ENCODE measurements at places on chromosomes 4 and X.
A peak's percentile ranks its signal among the peaks of the same experiment; 100 is the strongest.

DNA sequence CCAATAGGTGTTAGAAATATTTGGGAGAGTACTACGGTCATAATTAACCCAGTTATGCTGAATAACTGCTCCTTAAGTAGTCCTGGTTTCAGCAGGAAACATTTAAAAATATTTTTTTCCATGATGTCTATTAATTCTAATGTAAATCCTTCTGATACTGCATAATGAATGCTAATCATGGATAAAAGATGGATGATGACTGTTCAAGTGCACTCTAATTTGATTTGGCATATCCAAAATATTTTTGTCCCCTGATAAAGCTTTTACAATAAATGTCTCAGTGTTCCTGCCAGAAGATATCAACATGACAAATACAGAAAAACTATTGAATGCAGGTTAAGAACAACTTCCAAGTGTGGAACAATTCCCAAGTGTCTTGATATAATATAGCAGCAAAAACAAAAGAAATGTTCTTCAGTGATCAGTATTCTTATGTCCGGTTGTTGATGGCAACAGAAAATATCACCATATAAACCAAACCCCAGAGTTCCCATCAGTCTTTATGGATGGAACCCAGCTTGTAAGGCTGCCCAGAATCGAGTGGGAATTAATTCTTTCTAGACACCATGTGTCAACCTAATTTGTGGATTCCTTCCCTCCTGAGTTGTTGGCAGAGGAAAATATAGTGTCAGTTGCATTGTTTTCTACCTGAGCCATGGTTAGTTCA is 205.4 kb upstream of the GK2 start:
- DNase-seq, result no peak

- no peak for DNase-seq
Measured at GRCh38 chrX:40734971-40735324, 394 bp downstream of the MED14 start.

- DNase-seq, result no peak
Measured at GRCh38 chrX:66015152-66015831, 24.6 kb downstream of the VSIG4 start.

GRCh38 chrX:41686788-41687187 is 2.0 kb upstream of the GPR34 start:
- DNase-seq, result no peak

- peak; percentile 72 for DNase-seq
Measured at GRCh38 chrX:123803331-123803983, 56.4 kb upstream of the XIAP start.

DNA sequence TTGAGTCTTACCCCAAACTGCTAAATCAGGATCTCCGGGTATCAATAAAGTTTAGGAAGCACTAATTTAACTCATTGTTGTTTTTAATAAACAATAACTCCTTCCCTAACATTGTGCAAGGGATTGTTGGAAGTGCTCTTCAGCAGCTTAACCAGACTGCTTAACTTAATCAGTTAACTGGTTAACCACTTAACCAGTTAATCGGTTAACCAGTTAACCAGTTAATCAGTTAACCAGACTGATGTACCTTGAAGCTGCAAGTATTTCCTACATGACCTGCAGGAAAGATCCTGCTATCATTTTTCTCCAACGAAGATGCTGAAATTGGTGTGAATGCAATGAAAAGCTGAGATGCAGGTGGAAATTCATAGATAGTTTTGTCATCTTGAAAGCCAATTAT is 40.1 kb upstream of the AP1S2 start:
- no peak for DNase-seq

DNA sequence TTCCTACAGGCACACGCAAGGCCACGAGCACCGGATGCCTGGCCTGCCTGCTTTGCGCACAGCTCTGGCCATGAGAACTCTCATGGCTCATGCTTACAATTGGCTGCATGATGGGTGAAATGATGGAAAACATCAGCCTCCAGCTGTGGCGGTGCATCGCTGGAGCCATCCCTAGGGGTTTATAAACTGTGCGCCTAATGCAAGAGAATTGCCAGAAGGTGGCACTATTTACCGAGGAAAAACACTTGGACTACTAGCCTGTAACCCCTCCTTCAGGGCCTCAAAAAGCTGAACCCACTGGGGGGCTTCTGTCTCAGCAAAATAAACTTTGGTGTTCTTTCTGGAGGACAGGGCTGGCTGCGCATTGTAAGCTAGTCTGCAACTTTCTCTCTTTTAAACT is 51.9 kb downstream of the PHKA2 start:
- DNase-seq, result no peak

GRCh38 chrX:39310891-39311290 is 509.6 kb downstream of the MID1IP1 start:
- no peak for DNase-seq

- DNase-seq, result no peak
Measured at GRCh38 chr4:4610672-4611071, 68.8 kb upstream of the STX18 start.

DNA sequence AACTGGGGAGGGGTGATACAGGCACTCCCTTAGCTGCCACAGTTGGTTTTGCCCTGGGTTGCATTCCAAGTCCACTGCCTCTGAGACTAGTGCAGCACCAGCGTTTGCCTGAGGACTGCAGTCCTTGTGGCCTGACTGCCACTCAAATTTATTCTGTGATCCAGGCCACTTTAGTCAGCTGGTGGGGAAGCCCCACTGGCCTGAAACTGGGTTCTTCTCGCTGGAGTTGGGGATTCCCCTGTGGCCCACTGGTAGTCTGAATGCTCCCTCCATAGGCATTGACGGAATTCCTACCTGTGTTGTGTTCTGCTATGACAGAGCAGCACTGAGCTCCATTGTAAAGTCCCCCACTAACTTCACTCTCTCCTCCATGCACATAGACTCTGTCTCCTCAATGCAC is 63.8 kb downstream of the PTPN13 start:
- DNase-seq, result no peak

- DNase-seq, result no peak
Measured at GRCh38 chr4:185797596-185798338, 14.2 kb downstream of the SORBS2 start.

GRCh38 chr4:38024206-38024509 is 64.0 kb downstream of the PTTG2 start:
- no peak for DNase-seq

- no peak for DNase-seq
Measured at GRCh38 chr4:98746530-98746929, 88.1 kb upstream of the TSPAN5 start.

GRCh38 chr4:100014616-100015015 is 64.5 kb upstream of the H2AZ1 start:
- no peak for DNase-seq

DNA sequence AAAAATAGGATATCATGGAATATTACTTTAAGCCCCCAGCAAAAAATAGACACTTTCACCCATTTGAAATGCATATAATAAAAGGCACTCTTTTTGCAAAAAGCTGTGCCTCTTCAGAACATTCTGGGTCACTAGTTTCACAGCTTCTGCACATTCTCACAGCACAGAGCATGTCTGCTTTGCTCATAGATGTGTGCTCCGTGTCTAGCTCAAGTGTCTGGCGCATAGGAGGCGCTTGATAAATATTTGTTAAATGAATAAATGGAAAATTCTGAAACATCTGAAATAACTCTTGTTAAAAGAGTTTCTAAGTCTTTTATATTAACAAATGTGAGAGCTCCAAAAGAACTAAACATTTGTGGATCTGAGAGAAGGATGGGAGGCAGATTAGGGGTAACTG is 275.2 kb downstream of the PTTG2 start:
- DNase-seq, result no peak

- no peak for DNase-seq
Measured at GRCh38 chrX:153969904-153970356, 1.7 kb downstream of the HCFC1 start.

- no peak for DNase-seq
Measured at GRCh38 chr4:86055898-86056297, 304.0 kb downstream of the MAPK10 start.

DNA sequence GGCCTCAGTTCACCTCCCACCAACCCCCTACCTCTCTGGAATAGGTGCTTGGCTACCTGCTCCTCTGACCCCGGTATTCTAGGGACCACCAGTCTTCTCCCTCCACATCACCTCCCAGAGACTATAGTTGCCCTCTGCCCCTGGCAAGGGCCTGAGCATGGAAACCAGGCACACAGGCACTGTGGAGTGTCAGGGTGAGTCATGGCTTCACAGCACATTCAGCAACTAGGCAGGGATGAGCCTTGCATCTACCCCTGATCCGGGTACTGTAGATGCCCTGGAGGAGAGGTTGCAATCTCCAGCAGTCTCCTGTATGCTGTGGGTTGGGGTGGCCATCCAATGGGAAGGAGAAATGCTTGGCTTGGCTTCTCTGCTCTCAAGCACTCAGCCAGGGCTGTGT is 472.7 kb downstream of the IDS start:
- DNase-seq, result no peak

DNA sequence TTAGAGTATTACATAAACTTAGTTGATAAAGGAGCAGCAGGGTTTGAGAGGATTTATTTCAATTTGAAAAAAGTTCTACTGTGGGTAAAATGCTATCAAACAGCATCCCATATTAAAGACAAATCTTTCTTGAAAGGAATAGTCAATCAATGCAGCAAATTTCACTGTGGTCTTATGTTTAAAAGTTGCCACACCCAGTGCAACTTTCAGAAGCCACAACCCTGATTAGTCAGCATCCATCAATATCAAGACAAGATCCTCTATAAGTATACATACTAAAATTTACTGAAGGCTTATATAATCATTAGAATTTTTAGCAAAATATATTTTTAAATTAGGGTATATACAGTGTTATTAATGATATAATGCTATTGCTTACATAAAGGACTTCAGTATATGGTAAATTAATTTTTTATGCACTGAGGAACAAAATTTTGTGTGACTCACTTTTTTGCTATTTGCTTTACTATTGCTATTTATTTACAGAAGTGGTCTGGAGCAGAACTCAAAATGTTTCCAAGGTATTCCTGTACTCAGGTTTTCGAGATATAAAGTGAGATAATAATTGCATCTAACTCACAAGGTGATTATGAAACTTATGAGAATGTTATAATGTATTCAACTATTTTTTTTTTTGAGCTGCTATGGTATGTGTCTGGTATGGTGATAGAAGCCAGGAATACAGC is 1127.6 kb downstream of the ADGRL3 start:
- DNase-seq, result no peak

DNA sequence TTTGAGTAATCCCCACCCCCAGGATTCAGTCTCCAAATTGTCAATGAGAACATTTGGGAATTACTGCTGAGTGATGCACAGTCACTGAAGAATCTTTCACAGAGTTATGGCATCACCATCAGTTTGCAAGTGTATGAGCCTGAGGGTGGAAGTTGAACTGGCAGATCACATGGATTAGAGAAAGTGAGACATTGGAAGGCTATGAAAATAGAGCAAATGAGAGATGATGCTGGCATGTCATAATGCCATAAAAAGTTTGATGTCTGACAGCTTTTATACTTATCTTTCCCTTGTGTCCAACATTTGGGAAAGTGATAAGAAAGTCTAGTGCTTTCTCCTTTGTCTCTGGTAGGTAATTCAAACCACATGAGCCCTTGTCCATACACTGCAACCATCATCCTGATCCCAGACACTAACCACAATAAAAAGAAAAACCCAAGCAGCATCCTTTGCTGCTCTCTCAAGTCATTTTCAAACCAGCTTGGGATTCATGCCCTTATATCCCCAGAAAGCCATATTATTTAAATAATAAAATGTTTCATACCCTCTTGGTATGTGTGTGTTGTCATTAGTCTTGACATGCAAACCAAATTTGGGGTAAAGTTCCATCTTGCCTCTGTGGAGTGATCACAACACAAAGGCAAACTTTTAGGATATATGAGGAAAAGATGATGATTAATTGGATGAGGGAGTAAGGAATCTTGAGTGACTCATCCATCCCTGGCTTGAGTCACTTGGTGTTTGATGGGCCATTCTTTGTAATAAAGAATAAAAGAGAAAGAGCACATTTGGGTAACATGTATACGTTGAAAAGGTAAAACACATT is 438.9 kb downstream of the GRXCR1 start:
- peak; percentile 33 for DNase-seq

GRCh38 chr4:21512353-21512752 is 436.2 kb downstream of the KCNIP4 start:
- no peak for DNase-seq

GRCh38 chr4:56226579-56226978 is 160.7 kb downstream of the AASDH start:
- no peak for DNase-seq

DNA sequence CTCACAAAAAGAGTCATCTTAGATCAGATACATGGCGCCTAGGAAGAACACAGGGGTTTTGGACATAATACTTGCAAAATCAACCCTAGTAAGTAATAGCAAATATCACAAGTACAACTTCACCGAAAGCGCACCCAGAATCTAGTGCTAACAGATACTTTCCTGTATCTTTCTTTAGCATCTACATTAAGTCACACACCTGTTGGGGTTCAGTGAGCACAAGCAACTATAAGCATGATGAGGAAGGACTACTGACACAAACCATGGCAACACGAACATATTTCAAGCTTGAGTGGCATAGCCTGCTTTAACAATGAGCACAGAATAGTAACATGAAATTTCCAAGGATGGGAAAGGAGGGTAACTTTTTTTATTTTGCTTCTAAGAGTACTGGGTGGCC is 116.1 kb downstream of the GPC3 start:
- no peak for DNase-seq

GRCh38 chr4:7704625-7705024 is 235.0 kb downstream of the AFAP1 start:
- no peak for DNase-seq

DNA sequence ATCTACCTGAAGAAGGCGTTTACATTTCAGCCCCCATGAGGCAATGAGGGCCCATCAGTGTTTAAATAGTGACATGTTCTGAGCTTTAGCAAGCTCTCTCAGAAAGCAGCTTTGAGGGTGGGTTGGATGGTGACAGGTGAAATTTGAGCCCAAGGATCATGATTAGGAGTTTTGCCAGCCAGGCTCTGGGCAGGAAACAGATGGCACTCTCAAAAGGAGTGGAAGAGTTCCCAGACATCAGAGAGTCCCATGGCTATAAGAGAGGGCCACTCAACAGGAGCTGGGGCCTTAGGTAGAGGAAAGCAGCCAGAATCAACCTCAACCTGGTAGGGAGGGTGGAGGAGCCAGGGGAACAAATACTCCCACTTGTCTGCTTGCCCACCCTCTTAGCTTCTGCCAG is 499.8 kb downstream of the MID1IP1 start:
- DNase-seq, result no peak

GRCh38 chr4:163194593-163194992 is 27.9 kb upstream of the NAF1 start:
- DNase-seq, result no peak

GRCh38 chr4:182604953-182605352 is 312.2 kb downstream of the DCTD start:
- DNase-seq, result no peak
